ENCODE measurements at places on chromosomes 7 and 10.

- no peak for DNase-seq
These were observed 147.5 kb downstream of the PTN start for GRCh38 chr7:137195996-137196395.

GRCh38 chr10:61900829-61901792 is at the start of gene ARID5B:
TSS of gene ARID5B (plus strand) at chr10:61901699. CDS start at chr10:61901710, 11 bp downstream.
- peak; percentile 86 for DNase-seq

GRCh38 chr10:17512341-17513001 is 58.1 kb upstream of the ST8SIA6 start:
- DNase-seq: peak; percentile 78

- DNase-seq: no peak
These were observed 72.2 kb downstream of the MCU start for GRCh38 chr10:72764151-72764550.

DNA sequence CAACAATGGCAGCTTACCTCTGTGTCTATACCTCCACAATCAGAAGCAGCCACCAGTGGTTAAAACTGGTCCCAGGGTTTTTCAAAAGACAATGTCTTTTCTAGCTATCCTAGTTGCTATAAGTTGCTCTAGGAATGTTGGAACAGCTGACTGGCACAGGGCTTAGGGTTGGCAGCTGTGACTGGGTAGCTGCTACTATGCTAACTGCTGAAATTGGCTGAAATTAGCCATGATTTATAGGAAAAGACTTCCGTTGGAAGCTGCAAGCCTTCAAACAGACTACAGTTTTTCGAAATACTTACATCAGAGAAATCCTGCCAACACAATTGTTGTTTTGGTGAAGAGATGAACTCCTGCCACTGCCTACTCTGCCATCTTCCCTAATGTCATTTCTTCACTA is 102.3 kb downstream of the MKX start:
- no peak for DNase-seq

- DNase-seq: no peak
These were observed 147.9 kb upstream of the PDE1C start for GRCh38 chr7:32218154-32218467.

GRCh38 chr10:124025152-124025551 is 68.2 kb downstream of the CHST15 start:
- no peak for DNase-seq

DNA sequence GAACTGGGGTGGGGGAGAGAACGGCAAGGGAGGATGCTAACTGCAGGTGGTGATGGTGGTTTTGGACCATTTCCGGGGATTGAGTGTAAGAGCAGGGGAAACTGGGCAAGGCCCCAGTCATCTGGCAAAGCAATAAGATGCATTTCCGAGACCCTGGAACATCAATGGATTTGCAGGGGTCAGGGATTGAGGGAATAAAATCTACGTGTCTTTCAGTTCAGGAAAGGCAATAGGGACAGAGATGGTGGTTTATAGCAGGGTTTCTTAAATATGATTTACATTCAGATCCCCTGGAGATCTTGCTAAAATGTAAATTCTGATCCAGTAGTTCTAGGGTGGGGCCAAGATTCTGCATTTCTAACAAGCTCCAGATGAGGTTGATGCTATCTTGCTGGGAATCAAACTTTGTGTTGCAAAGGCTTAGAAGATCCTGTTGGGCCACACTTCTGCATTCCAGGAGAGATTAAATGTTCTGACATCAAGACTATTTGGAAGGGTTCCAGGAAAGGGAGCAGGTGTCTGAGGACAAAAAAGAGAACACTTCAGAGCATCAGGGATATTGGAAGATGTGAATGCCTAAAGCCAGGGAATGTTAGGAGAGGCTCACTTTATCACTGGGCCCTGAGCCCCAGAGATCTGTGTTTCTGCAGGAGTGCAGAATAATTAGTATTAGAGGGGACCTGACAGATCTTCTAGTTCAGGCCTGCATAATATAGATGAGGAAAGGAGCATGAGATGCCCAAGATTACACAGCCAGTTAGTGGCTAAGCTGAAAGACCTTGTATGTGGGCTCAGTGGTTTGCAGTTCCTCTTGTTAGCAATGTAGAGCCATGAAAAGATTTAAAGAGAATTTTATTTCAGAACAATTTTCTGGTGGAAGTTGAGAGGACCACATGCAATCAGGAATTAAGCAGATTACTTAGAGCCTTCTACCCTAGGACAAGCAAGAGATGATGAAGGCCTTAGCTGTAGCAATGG is 32.4 kb downstream of the BLNK start:
- DNase-seq: no peak

DNA sequence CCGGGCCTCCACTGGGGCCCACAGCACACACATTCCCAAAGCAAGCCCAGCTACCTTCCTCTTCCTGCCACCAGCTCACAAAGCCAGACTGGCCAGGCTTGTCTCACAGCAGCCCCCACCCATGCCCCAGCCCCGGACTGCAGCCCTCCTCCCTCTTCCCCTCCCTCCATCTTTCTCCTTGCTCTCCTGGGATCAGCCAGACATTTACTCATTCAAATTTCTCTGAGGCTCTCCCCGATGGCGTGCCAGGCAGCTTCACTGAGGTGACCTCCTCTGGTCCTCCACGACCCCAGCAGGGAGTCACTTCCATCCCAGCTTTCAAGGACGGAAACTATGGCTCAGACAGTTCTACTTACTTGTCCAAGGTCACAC is 187.5 kb downstream of the GRID1 start:
- no peak for DNase-seq

GRCh38 chr7:92785923-92786322 is 50.5 kb downstream of the CDK6 start:
- no peak for DNase-seq

GRCh38 chr10:11411926-11412545 is 199.4 kb downstream of the USP6NL start:
- DNase-seq: no peak

DNA sequence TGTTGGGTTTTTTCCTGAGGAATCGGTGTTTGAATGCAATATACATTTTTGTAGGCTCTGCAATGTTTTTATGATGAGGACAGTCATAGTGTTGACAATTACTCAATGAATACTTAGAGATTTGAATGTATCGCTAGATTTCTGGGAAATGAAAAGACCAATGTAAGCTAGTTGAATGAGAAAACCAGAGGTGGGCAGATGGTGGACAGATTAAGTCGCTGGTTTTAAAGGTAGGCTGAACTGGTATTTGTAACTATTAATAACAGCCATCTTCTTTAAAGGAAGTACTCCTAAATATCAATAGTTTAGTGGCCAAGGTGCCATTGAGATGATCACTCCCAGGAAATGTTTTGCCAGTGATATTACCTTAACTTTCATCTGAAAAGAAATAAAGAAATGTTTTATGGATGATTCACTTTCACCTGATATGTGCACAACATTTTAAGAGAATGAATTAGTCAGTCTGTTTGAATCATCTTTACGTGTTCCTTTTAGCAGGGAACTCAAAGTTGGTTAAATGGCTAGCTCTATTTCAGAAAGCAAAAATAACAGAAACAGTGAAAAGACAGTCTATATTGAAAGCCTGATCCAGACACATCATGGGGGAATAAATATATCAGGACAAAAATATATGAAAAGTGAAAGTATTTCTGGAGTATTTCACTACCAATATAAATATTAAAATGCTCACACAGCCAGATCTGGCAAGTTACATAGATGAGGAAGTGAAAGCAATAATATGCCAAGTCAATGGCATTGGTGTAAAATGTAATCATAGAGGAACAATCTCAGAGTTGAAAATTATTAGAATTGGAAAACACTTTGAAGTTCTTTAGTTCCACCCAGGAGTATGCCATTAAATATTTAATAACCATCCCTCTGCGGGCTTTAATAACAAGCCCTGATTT is 20.7 kb downstream of the MET start:
- no peak for DNase-seq

- peak; percentile 27 for DNase-seq
These were observed 40.7 kb downstream of the TARP start for GRCh38 chr7:38232502-38233366.

- no peak for DNase-seq
These were observed 18.4 kb downstream of the VTI1A start for GRCh38 chr10:112465299-112465883.

Data from colonic mucosa (tissue), 4 donors.